ENCODE measurements at places on chromosomes 12 and 14.

- no peak for DNase-seq
Observed at GRCh38 chr12:34303091-34303870, 281.0 kb downstream of the ALG10 start.

DNA sequence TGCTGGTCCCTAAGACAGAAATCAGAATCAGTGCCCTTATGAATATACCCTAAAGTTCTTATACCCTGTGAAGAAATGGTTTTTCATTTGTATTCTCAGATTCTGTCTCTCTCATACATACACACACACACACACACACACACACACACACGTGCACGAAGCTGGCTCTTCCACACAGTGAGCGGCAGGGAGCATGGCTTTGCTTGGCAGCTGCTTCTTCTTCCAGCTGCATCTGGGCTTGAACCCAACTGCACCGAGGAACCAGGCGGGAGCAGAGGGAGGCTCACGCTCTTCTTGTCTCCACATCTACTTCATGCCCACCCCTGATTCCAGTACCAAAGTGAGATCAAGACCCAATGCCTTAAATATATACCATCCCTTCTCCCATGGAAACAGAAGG is 19.4 kb downstream of the GRIN2B start:
- DNase-seq, result no peak

- DNase-seq, result no peak
Observed at GRCh38 chr14:57729208-57730187, 136.4 kb downstream of the SLC35F4 start.

- no peak for DNase-seq
Observed at GRCh38 chr14:100832311-100832960, 6.5 kb downstream of the MEG3 start.

- no peak for DNase-seq
Observed at GRCh38 chr14:64728106-64728505, 23.9 kb downstream of the PLEKHG3 start.

GRCh38 chr12:54258201-54258681 is 21.7 kb downstream of the CBX5 start:
- DNase-seq, result no peak

DNA sequence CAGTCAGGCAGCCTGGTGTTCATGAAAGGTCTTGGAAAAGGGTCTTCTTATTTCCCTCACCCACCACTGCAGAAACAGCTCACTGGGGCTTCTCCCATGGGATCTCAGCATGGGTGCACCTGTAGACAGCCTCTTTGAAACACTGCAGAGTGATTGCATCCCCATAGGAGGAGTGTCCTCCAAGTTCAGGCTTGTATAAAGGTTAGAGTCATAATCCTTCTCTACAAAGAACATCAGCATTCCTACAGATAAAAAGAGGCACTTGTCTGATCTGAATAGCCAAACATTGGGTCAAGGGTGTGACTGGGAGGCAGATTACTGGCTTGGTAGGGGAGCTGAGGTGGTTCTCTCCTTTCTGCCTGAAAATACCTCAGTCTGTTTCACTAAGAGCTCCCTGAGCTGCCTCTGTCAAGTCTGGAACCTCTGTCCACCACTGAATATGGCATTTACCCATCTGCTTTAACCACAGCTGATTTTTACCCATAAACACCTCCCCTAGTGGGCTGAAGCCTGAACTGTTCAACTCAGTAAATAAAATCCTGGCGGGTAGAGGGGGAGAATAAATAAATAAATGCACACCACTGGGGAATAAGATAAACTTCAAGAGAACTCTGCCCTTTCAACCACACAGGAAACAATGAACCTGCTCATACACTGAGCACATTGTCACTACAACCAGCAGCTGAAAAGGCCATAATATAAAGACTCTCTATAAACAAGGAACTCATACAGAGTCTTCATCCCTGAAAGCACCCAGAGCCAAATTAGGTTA is 120.7 kb upstream of the SCAF11 start:
- no peak for DNase-seq

- no peak for DNase-seq
Observed at GRCh38 chr12:65605019-65605418, 219.3 kb upstream of the HMGA2 start.

- DNase-seq, result no peak
Observed at GRCh38 chr12:98635657-98636323, 8.8 kb downstream of the IKBIP start.

DNA sequence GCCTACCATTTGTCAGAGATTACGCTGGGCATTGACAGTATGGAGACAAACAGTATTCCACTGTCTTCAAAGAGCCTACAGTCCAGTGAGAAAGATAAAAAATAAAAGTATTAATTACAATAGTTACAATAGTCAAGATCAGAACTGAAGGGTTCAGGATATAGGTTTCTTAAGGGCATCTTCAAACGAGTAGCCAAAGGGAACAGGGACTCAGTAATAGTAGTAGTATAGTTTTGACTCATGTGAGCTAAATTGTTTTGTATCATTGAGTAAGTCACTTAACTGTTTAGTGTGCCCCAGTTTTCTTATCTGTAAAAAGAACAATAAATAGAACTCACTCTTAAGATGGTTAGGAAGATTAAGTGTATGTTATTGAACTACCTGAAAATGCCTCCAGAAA is 123.6 kb downstream of the METTL25 start:
- no peak for DNase-seq

GRCh38 chr12:74456431-74456830 is 81.2 kb upstream of the ATXN7L3B start:
- no peak for DNase-seq

GRCh38 chr14:104422837-104423681 is 156.5 kb upstream of the C14orf180 start:
- DNase-seq, result no peak

DNA sequence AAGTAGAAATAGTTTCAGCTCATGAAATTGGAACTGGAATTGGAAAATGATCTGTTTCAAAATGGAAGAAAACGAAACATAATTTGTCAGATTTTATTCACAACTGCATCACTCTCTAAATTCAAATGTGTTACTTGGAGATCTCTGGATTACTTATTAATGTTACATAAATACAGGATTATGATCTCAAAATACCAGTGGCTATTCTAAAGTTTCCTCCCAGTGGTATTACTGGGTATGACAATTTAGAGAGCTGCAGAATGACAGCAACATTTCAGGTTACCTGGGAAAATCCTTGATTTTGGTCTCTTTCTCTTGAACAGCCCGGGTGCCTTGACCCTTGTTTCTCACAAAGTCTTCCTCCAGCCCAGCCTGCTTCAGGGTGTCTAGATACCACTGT is 14.2 kb downstream of the FAM161B start:
- no peak for DNase-seq

DNA sequence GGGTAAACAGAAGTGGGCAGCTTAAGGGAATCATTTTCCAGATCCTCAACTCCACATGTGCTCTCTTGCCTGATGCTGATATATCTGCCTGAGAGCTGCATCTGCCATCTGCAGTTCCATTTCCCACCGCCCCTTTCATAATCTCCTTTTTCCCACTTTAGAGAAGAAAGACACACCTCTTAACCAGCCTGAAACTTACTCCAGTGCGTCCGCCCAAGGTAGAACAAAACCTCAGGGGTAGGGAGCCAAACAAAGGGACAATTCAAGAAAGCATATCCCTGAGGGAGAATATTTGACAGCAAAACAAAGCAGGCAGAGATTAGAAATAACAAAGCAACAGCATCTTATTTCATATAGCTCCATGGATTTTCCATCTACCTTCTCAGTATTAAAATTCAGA is 4.3 kb downstream of the MDM1 start:
- no peak for DNase-seq

- no peak for DNase-seq
Observed at GRCh38 chr12:2959192-2959504, at the start of gene TEAD4. Gene TEAD4, plus strand, starts transcription at chr12:2959397.

DNA sequence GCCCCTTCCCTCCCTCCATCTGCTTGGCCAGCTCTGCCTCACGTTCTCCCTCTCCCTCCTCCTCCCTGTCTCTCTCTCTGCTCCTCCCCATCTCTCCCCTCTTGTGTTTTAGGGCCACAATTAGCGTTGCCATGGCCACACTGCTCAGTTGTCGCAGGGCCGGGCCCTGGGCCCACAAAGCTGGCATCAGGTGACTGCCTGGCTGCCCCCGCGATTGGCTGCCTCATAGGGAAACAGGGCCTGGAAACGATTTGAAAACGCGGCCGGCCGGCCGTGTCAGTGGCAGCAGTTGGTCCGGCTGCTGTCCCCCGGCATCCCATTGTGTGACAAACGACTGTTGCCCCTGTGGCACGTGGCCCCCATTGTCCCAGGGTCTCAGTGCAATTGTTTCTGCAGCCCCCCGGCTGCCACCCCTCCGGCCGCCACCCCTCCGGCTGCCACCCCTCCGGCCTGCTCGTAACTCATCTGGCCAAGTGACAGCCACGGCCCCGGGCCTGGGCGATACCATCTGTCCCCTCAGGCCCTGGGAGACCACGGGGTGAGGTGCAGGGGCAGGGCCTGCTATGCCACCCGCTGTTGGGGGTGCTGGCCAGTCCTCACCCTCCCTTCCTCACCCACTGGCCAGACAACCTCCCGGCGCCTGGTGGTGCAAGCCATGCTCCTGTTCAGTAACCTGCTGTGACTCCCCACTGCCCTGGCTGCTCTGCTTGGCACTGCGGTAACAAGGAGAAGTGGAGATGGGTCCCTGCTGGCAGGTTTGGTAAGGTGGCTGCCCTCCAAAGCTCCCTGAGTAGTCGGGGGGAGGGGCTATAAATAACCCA is 17.4 kb downstream of the FOXN4 start:
- DNase-seq, result no peak

DNA sequence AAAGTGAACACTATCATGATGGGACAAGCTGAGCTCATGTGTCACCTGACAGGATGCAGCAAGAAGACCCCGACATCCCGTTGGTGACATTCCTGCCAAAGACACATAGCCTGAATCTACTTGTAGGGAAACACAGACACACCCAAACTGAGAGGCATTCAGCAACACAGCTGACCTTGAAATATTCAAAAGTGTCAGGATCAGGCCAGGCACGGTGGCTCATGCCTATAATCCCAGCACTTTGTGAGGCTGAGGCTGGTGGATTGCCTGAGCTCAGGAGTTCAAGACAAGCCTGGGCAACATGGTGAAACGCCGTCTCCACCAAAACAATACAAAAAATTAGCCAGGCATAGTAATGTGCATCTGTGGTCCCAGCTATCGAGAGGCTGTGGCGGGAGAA is 232.0 kb upstream of the PLXNC1 start:
- no peak for DNase-seq

DNA sequence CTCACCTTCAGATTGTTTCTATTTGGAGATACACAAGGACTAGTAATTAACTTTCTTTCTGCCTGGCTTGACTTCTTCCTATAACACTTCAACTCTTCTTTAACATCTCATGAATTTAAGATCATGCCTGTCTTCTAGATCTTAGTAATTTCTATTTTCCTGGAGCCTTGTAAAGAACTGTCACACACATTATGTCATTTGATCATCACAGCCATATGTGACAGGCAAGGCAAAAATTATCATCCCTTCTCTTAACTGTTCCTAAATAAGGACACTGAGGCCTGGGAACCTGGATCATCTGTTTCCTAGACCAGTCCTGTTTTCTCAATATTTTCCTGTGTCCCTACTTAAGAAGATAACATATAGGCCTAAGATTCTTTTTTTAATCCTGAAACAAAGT is 27.2 kb downstream of the NRDE2 start:
- DNase-seq, result no peak

GRCh38 chr12:40171501-40171900 is 53.3 kb upstream of the LRRK2 start:
- no peak for DNase-seq

DNA sequence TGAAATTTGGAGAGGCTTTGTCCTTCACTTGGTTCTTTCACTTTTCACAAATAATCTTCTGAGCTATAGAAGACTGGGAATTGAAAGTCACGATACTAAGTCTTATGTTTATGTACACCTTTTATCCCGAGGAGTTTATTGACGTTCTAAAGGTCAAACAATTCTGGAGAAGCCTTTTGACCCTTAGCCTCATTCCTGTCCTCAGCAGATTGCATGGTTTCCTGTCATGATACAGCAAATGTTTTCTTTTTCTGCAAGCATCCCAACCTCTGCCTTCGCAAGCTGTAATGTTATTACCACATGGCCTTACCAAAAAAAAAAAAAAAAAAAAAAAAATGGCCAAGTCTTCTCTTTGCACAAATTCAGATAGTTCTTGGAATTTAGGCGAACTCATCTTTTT is 411.7 kb upstream of the FLRT2 start:
- DNase-seq, result no peak
